ENCODE measurements at places on chromosomes 5 and 9.

DNA sequence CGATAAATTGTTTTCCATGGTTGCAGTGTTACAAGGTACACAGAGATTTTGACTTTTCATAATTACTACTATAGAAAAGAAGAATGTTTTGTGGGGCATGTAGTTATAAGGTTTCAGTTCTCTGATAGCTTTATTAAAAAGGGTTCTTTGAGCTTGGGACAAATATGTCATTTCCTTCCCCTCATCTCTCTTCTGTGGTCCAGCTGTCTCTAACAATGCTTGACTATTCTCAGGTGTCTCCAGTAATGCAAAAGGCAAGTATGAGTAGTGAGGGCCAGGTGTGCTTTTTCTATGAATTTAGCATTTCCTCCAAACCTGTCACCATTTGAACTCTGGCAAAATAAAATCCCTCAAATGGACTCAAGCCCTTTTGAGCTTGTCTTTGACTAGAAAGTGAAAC lies 84.3 kb downstream of the SLF1 start:
- DNase-seq, result no peak

- no peak for DNase-seq
These were observed 4.3 kb downstream of the SMIM33 start for GRCh38 chr5:139474890-139475791.

GRCh38 chr5:160463740-160464465 lies 42.2 kb downstream of the PTTG1 start:
- no peak for DNase-seq

GRCh38 chr9:136052472-136052880 lies 42.6 kb downstream of the NACC2 start:
- no peak for DNase-seq

GRCh38 chr5:177501874-177502678 lies 4.7 kb upstream of the PDLIM7 start:
- DNase-seq, result no peak

DNA sequence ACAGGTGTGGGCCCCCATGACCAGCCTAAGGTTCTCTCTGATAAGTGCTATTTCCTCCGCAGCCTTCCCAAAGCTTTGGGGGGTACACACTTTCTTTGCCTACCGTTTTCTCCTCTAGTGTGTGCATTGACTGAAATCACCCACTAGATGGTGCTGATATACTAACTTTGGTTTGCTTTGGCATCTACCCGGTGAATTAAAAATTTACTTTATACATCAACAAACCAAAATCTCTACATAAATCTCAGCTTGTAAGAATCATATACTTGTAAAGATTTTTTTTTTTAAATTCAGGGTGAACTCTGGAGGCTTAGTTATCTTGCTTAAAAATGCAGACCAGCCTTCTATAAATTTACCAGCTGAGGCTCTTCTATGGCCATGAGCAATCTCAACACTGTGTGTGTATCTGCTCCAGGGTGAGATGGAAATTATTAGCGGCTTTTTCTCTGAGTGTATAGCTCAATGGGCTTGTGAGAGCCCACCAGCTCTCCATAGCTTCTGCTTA lies 475.7 kb upstream of the TNC start:
- peak; percentile 10 for DNase-seq

DNA sequence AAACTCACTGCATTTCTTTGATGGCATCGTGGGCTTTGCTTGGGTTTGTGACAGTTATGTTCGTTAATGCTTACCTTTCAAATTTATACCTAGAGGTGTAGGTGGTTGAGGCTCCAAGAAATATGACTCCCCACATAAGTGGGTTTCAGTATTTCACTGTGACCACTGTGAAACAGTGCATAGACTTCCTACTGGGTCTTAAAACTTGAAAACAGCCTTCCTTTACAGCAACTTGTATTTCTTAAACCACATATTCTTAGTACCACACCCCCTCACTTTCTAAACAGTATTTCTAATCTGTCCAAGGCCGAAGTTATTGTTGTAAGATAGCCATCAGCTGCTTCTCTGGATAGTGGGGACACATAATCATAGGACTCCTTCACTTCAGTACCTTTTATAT lies 48.3 kb downstream of the TMEFF1 start:
- no peak for DNase-seq

- no peak for DNase-seq
These were observed 107.3 kb upstream of the SARDH start for GRCh38 chr9:133845440-133845839.

DNA sequence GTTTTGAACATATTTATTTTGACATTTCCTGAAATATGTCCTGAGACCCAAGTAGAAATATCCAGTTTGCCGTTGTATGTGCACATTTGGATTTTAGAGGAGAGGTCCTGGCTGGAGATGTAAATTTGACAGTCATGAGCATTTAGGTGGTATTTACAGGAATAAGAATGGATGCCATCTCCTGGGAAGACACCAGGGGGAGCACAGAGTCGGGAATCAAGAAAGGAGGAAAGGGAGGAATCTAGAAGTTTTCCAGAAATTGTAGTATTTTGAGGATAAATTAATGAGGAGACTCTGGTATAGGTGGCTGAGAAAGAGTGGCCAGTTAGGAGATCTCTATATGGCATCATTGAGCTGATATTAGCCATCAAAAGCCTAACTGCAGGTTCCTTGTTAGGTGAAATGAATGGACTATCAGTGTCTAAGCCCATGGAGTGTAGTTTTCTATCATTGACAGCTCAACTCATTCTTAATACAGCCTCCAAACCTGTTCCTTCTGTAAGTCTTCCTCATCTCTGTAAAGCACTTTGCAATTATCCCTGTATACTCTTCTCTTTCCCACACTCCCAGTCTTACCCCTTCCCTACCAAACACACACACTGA lies 7.2 kb downstream of the GAPT start:
- no peak for DNase-seq

GRCh38 chr5:57538341-57538955 lies 55.8 kb upstream of the ACTBL2 start:
- no peak for DNase-seq

- no peak for DNase-seq
These were observed 17.8 kb downstream of the CTNNA1 start for GRCh38 chr5:138770977-138771376.

Data from stimulated activated naive CD8-positive, alpha-beta T cell treated with anti-CD3 and anti-CD28 coated beads, Interleukin-15, amount 100 ng/mL, for 72 hours (primary cell).